Inflammatory macrophage treated with lipopolysaccharide for 4 hours (primary cell): ENCODE measurements at places on chromosomes 12 and 14.

- no peak for DNase-seq
Observed at GRCh38 chr12:131348231-131348630, 362.7 kb upstream of the SFSWAP start.

GRCh38 chr12:3077572-3078081, 448 bp downstream of the TSPAN9 start:
- no peak for DNase-seq

- no peak for DNase-seq
Observed at GRCh38 chr12:120703311-120703942, 6.8 kb upstream of the UNC119B start.

GRCh38 chr12:130013771-130014484, 110.1 kb upstream of the TMEM132D start:
- peak; percentile 29 for DNase-seq

DNA sequence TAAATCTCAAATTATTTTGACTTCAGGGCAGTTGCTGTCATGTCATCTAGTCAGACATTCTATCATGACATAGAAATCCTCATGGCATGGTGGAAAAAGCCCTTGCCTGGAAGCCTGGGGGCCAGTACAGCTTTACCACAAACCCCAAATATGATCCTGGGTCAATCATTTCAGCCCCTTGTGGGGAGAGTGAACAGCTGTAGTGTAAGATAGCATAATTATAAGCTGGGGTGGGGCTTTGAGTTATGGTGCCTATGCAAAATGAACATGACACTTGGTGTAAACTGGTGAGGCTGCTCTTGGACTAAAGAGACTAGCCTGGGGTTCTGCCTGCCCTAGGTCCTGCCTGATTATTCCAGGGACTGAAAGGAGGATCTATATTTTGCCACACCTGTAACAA, 207.7 kb upstream of the DDHD1 start:
- no peak for DNase-seq

DNA sequence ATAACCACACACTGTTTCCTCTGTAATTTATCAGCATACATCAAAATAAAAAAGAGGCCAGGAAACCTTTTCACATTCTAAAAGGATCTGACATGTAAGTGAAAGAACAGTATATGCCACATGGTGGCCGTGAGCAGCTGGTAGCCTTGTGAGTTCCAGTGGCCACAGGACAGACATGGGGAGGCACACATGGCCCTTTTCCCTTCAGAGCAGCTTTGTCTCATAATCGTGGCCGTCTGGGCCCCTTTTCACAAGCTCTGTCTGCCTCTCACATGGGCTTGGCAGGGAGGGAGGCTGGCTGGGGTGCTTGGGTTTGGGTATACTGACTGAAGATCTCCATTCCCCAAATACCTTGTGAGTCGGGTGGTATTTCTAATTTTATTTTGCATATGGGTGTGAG, 1.5 kb upstream of the ZDHHC22 start:
- no peak for DNase-seq

- no peak for DNase-seq
Observed at GRCh38 chr12:108704527-108704926, 26.8 kb downstream of the CORO1C start.

DNA sequence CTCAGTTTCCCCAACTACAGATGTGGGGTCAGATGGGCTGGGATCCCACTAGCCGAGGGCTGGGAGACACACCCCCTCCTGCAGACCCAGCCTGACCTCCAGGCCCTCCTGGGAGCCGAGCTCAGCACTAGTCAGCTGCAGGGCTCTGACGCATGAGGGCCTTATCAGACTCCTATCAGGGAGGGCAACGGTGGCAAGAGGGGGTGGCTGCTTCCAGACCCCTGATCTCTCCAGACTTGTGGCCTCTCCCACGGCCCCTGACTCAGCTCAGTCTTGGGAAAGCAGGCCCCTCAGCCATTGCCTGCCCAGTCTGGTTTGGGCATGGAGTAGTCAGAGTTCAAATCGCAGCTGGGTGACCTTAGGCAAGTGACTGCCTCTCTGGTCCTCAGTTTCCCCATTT, 2.5 kb downstream of the RASAL1 start:
- DNase-seq = no peak

- DNase-seq = no peak
Observed at GRCh38 chr12:108150436-108150835, 21.3 kb downstream of the WSCD2 start.

- no peak for DNase-seq
Observed at GRCh38 chr14:85154714-85155113, 375.2 kb upstream of the FLRT2 start.

DNA sequence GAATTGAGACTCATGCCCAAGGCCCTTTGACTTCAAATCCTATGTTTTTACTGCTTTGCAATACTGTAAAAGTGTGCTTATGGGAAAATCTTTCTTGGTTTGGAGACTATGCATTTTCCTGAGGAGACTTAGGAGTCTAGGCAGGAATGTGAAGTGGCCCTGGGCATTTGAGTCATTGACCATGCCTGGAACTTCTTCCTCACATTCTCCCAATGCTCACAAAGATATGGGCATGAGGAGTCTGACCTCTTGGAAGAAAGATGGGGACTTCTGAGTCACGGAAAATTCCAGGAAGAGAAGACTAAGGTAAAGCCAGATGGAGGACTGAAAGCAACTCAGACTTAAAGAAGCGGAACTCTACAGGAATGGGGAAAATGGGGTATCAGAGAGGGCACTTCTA, 38.2 kb upstream of the ZNF641 start:
- DNase-seq = no peak

DNA sequence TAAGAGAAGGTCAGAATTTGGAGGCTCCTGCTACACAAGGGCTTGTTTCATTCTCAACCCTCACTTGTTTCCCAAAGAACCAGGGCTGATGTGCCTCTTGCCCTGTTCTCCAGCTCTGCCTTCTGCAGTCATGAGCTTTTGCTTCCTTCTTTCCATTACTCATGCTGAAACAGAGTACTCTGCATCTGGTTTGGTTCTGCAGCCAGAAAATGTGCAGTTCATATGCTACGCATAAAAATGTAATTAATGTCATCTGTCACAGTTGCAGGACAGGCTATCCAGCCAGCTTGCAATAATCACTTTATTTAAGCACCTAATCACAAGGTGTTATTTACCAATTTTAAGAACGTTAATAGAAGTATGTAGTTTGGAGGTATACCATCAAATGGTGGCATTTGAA, 150.2 kb downstream of the SRGAP1 start:
- no peak for DNase-seq
